ENCODE measurements at places on chromosomes 6 and 20. TPM values are rescaled to one million over a fixed set of nuclear protein-coding genes. Genes with fewer than 3 reads are reported as not detected.
A peak's percentile ranks its signal among the peaks of the same experiment; 100 is the strongest.

GRCh38 chr6:116881236-116881635 lies 4.2 kb downstream of the RFX6 start:
- no peak overlapping the region for H3K27ac ChIP-seq
- H3K4me3 ChIP-seq, result no peak overlapping the region
- peaks cover 6% of the 10 kb centered on the region for H3K4me1 ChIP-seq
- H3K27me3 ChIP-seq, result peaks cover 31% of the 10 kb centered on the region
- no peak for DNase-seq
- no peaks in the 10 kb centered on the region for H3K36me3 ChIP-seq

DNA sequence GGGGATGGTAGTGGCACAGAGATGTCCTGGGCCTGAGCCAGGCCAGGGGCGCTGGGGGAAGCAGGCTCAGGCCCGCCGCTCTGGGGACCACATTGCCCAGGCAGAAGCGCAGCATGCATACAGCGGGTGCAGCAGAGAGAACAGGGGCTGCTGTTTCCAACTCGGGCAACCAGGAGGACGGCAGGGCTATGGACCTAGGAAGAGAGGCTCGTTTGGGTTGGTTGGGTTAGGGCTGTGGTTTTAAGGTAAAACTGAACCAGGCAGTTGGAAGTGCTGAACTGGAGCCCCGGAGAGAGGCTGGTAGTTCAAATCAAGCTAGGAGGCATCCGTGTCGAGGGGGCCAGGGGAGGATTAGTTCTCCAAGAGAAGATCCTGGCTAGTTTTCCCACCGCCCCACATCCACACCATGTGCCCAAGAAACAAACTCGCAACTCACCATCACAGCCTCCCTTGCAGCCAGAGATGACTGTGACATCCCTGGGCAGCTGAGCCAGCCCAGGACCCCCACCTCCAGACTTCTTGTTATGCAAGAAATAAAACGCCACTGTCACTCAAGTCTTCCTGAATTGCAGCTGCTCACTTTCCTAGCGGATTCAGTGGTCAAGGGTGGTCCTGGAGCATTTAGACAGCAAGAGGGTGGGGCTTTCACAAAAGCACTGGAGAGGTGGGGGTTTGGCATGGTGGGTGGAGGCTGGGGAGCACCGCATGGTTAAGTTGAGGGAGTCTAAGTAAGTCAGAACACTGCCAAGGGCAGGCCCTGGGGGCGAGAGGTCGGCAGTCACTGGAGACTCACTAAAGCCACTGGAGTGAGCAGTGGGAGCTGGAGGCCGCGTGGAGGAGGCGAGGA lies 161.2 kb downstream of the GRM4 start:
- H3K4me1 ChIP-seq, result peaks cover 20% of the 10 kb centered on the region
- peaks cover 10% of the 10 kb centered on the region for H3K36me3 ChIP-seq
- H3K27ac ChIP-seq, result no peak overlapping the region

- no peak for DNase-seq
- H3K4me1 ChIP-seq, result peaks cover 8% of the 10 kb centered on the region
- no peak overlapping the region for H3K4me3 ChIP-seq
These were observed 49.8 kb upstream of the ENPP5 start for GRCh38 chr6:46220352-46221221.

GRCh38 chr6:126293891-126294524 lies 45.9 kb upstream of the CENPW start:
- no peaks in the 10 kb centered on the region for H3K36me3 ChIP-seq
- DNase-seq, result no peak
- no peaks in the 10 kb centered on the region for H3K27me3 ChIP-seq
- no peak overlapping the region for H3K4me3 ChIP-seq
- no peaks in the 10 kb centered on the region for H3K4me1 ChIP-seq
- no peak overlapping the region for H3K27ac ChIP-seq

- H3K4me1 ChIP-seq, result peaks cover 9% of the 10 kb centered on the region
- no peak overlapping the region for H3K4me3 ChIP-seq
- no peak overlapping the region for H3K27ac ChIP-seq
- 0 out of 2 replicates have a peak, but pooled peaks cover 3% of the 10 kb centered on the region for H3K36me3 ChIP-seq
- DNase-seq, result peak; percentile 87
These were observed 20.8 kb downstream of the C20orf203 start for GRCh38 chr20:32652739-32653526.

- H3K36me3 ChIP-seq, result no peaks in the 10 kb centered on the region
- peaks cover 4% of the 10 kb centered on the region for H3K4me1 ChIP-seq
- DNase-seq, result no peak
These were observed 267.0 kb downstream of the DLL1 start for GRCh38 chr6:170023620-170024521.

GRCh38 chr20:38253571-38253970 lies 7.0 kb downstream of the KIAA1755 start:
- no peaks in the 10 kb centered on the region for H3K27me3 ChIP-seq
- no peak overlapping the region for H3K27ac ChIP-seq
- H3K36me3 ChIP-seq, result no peaks in the 10 kb centered on the region
- H3K4me3 ChIP-seq, result no peak overlapping the region
- DNase-seq, result no peak

- DNase-seq, result no peak
- no peaks in the 10 kb centered on the region for H3K27me3 ChIP-seq
- H3K27ac ChIP-seq, result no peak overlapping the region
These were observed 51.3 kb downstream of the PDE7B start for GRCh38 chr6:135902756-135903331.

DNA sequence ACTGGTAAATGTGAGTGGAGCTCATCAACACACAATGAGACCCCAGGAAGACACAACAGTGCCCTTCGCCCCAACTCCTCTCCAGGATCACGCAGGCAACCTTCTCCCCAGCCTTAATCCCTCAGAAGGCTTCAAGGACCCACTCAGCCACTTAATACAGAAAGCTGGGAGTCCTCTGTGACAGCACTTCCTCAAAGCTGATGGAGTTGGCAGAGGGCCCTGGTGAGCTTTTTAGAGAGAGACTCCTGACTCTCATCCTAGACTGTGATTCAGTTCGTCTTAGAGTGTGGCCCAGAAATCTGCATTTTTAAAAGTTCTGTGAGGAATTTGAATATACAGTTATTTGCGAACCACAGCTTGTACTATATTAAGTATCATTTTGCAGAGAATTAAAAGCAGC lies 187.7 kb downstream of the UST start:
- peaks cover 28% of the 10 kb centered on the region for H3K4me1 ChIP-seq
- no peak overlapping the region for H3K4me3 ChIP-seq
- peak overlapping the region; percentile 17 for H3K27ac ChIP-seq
- no peak for DNase-seq

DNA sequence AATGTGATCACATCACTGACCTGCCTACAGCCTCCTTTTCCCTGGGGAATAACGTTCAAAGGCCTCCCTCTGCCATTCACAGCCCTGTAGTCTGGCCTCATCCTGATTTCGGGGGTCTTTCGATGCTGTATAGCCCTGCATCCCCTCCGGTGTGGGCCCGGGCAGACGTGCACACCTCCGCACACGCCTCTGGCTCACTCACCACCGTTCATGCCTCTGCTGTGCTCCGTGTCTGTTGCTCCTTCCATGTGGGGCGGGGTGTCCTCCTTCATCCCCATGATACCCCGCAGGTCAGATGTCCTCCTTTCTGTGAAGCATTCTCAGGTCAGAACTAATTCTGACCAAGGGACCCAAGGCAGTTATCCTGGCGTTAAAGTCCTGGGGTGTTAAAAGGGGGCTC lies 13.8 kb upstream of the RBM38 start:
- no peak for DNase-seq
- H3K36me3 ChIP-seq, result peaks cover 56% of the 10 kb centered on the region
- H3K27ac ChIP-seq, result no peak overlapping the region
- H3K4me1 ChIP-seq, result peaks cover 12% of the 10 kb centered on the region
- H3K4me3 ChIP-seq, result no peak overlapping the region

- no peak for DNase-seq
- no peaks in the 10 kb centered on the region for H3K36me3 ChIP-seq
- H3K27ac ChIP-seq, result no peak overlapping the region
These were observed 9.6 kb downstream of the GATA5 start for GRCh38 chr20:62466072-62466760.

- H3K36me3 ChIP-seq, result no peaks in the 10 kb centered on the region
- H3K4me3 ChIP-seq, result peak within 1 kb of the TSS; percentile 83
- H3K27ac ChIP-seq, result no peak within 1 kb of the TSS
- peaks cover 25% of the 10 kb centered on the region for H3K4me1 ChIP-seq
- H3K27me3 ChIP-seq, result peaks cover 57% of the 10 kb centered on the region
These were observed at the start of gene SCRT2 for GRCh38 chr20:675453-676314. TSS of gene SCRT2 (minus strand) at chr20:675802. CDS start at chr20:675601, 201 bp downstream.

GRCh38 chr20:14561741-14562221 lies 224.4 kb upstream of the FLRT3 start:
- H3K4me1 ChIP-seq, result peaks cover 11% of the 10 kb centered on the region
- H3K4me3 ChIP-seq, result no peak overlapping the region
- H3K36me3 ChIP-seq, result peaks cover 17% of the 10 kb centered on the region
- H3K27me3 ChIP-seq, result no peaks in the 10 kb centered on the region
- DNase-seq, result no peak
- no peak overlapping the region for H3K27ac ChIP-seq

DNA sequence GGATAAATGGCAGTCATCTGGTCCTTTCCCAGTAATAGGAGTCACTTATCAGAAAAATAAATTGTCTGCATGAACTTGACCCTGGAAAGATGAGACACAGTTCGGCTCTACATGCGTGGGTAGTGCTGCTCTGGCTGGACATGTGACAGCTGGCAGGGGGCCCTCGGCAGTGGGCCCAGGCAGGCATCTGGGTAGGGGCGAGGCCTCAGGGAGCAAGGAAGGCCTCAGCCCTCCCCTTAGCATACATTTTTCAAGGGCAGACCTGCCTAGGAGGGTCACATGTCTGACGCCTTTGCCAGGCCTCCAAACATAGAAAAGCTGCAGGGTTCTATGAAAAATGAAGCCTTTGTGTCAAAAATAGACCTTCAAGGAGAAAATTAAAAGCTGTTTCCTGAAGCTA lies 12.8 kb upstream of the ILRUN start:
- H3K36me3 ChIP-seq, result no peaks in the 10 kb centered on the region
- H3K27ac ChIP-seq, result no peak overlapping the region
- no peak overlapping the region for H3K4me3 ChIP-seq
- H3K4me1 ChIP-seq, result no peaks in the 10 kb centered on the region
- no peaks in the 10 kb centered on the region for H3K27me3 ChIP-seq
- DNase-seq, result no peak

- no peak overlapping the region for H3K27ac ChIP-seq
- peaks cover 26% of the 10 kb centered on the region for H3K4me1 ChIP-seq
- DNase-seq, result no peak
- H3K36me3 ChIP-seq, result no peaks in the 10 kb centered on the region
These were observed 97.9 kb downstream of the BMP5 start for GRCh38 chr6:55777469-55777868.

DNA sequence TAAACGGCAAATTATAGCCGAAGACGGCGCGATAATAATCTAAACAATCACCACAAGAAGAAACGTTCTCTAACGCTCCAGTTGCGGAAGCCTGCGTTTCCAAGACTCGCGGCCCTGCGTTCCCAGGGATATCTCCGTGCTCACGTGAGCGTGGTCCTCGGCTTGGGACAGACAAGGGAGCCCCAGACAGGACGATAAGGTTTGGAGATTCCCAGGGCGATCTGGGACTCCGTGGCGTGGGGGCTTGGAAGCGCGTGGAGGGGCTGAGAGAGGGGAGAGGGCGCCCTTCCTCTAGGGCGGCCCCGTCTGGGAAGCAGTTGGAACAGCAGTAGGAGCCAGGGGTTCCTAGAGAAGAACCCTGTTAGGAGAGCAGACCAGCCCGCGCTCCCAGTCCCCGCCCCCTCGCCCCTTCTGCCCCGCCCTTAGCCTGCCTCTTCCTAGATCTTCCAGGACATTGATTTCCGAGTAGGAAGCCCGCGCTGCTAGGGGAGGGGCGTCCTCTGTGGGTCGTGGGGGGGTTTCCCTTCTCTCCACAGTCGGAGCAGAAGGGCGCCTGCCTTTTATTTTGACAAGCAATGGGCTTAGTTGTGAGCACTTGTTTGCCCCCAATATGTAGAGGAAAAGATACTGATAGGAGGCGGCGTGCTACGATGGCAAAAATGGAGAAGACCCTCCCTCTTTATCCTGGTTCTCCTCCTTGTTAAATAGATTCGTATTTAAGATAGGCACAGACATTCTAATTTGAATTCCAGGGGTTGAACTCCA lies 10.6 kb downstream of the NRN1 start:
- H3K27me3 ChIP-seq, result peaks cover 100% of the 10 kb centered on the region
- H3K36me3 ChIP-seq, result no peaks in the 10 kb centered on the region
- H3K4me3 ChIP-seq, result peak overlapping the region; percentile 82
- H3K27ac ChIP-seq, result no peak overlapping the region
- peak; percentile 89 for DNase-seq

GRCh38 chr20:22986601-22987000 lies 48.5 kb upstream of the SSTR4 start:
- H3K27me3 ChIP-seq, result peaks cover 6% of the 10 kb centered on the region
- H3K4me3 ChIP-seq, result no peak overlapping the region
- no peaks in the 10 kb centered on the region for H3K4me1 ChIP-seq
- no peak for DNase-seq
- H3K36me3 ChIP-seq, result no peaks in the 10 kb centered on the region
- H3K27ac ChIP-seq, result no peak overlapping the region

DNA sequence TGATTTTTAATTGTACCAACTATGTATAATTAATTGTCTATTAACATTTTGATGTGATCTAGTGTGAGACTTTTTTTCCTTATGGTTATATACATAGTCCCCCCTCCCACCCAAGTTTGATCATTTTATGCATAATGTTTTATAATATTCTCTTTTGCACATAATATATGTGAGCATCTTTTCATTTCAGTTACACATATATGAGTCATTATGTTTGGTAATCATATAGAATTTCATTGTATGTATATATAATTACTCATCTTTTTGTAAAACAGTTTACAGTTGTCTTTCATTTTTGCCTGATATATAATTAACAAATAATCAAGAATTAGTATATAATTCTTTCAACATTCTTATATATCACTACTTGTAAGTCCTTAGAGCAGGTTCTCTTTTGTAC lies 15.0 kb downstream of the RWDD1 start:
- H3K27ac ChIP-seq, result no peak overlapping the region
- no peak for DNase-seq
- no peak overlapping the region for H3K4me3 ChIP-seq
- H3K4me1 ChIP-seq, result no peaks in the 10 kb centered on the region

- H3K4me1 ChIP-seq, result peaks cover 19% of the 10 kb centered on the region
- no peak for DNase-seq
- no peaks in the 10 kb centered on the region for H3K36me3 ChIP-seq
- H3K4me3 ChIP-seq, result no peak overlapping the region
These were observed 83.5 kb downstream of the SCML4 start for GRCh38 chr6:107740496-107741190.

- H3K4me3 ChIP-seq, result no peak overlapping the region
- H3K27me3 ChIP-seq, result peaks cover 39% of the 10 kb centered on the region
- no peak overlapping the region for H3K27ac ChIP-seq
- DNase-seq, result no peak
- H3K4me1 ChIP-seq, result peaks cover 9% of the 10 kb centered on the region
These were observed 4.5 kb upstream of the FAM184A start for GRCh38 chr6:119083007-119083406.

GRCh38 chr6:16057446-16057845 lies 71.4 kb upstream of the MYLIP start:
- no peak for DNase-seq
- 0 out of 2 replicates have a peak, but pooled peaks cover 2% of the 10 kb centered on the region for H3K36me3 ChIP-seq
- peaks cover 68% of the 10 kb centered on the region for H3K4me1 ChIP-seq
- peak overlapping the region; percentile 88 for H3K27ac ChIP-seq
- no peak overlapping the region for H3K4me3 ChIP-seq

GRCh38 chr6:106729841-106730240 lies 100.5 kb downstream of the QRSL1 start:
- H3K27me3 ChIP-seq, result no peaks in the 10 kb centered on the region
- H3K27ac ChIP-seq, result no peak overlapping the region
- H3K4me1 ChIP-seq, result peaks cover 7% of the 10 kb centered on the region
- no peak for DNase-seq

The CYB5R4 gene
- 12.4 TPM for total RNA-seq

The PTCRA gene
- not detected for total RNA-seq

The EEF1A2 gene
- total RNA-seq, result 34.9 TPM

The SLC13A3 gene
- total RNA-seq, result 13.5 TPM

The UCKL1 gene
- 46.8 TPM for total RNA-seq

The TFAP2A gene
- total RNA-seq, result 0.30 TPM

The CLIC5 gene
- total RNA-seq, result 0.22 TPM

The OR14J1 gene
- total RNA-seq, result not detected

The SLC22A7 gene
- not detected for total RNA-seq

The CD40 gene
- total RNA-seq, result 12.9 TPM

The LCA5 gene
- total RNA-seq, result 3.6 TPM

The MYB gene
- 5.1 TPM for total RNA-seq

Data from WTC11 (cell line).